ENCODE measurements at places on chromosomes 1 and 21. TPM values are rescaled to one million over a fixed set of nuclear protein-coding genes. Genes with fewer than 3 reads are reported as not detected.

The FAM151A gene
- not detected for total RNA-seq

The S1PR1 gene
- 8.7 TPM for total RNA-seq

The C1orf141 gene
- not detected for total RNA-seq

- DNase-seq: no peak
Measured at GRCh38 chr1:210201681-210202080, 30.9 kb upstream of the SERTAD4 start.

- DNase-seq: no peak
Measured at GRCh38 chr21:17406202-17406601, 106.6 kb upstream of the CXADR start.

DNA sequence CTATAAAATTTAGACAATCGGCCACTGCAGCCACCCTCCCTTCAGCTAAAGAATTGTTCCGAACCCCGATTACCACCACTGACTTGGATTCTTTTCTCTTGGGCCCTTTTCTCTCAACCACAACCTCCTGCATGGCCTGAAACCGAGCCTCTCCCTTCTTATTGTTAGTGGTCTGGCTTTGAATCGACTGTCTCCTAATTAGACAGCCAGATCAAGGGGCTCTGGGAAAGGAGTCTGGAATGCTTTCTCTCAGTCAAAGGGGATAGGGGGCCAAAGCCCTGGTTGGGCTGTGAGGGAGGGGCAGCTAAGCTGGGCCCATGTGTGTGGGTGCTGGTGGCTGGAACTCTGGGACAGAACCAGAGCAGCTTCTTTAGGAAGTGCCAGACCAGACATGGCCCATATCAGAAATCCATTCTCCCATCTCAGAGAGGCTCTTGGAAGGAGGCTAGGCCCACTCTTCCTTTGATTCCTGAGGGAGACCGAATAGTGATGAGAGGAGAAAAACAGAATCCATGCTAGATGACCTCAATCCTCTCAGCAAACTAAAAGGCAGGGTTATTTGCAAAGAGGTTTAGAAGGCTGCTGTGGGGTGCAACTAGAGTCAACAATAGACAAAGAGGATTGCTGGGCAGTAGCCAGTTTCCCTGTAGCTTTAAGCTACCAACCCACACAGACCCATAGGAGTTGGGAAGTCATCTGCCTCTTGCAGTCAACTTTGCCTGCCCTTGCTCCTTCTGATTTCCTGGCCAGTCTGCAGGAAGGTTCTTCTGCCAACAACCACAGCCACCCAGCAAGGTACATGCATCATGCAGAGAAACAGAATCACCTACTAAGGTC, 117.6 kb downstream of the AK5 start:
- peak; percentile 87 for DNase-seq

- DNase-seq: peak; percentile 28
Measured at GRCh38 chr21:31457675-31458074, 113.6 kb upstream of the TIAM1 start.

- DNase-seq: peak; percentile 38
Measured at GRCh38 chr1:41427122-41427913, 57.2 kb downstream of the EDN2 start.

GRCh38 chr1:152777510-152778137, 2.7 kb downstream of the LCE1F start:
- no peak for DNase-seq

GRCh38 chr1:113692824-113693431, 66.4 kb downstream of the PHTF1 start:
- DNase-seq: no peak

GRCh38 chr1:226454349-226454748, 46.5 kb upstream of the PARP1 start:
- DNase-seq: no peak

GRCh38 chr1:115052454-115053083, 22.9 kb downstream of the TSHB start:
- peak; percentile 80 for DNase-seq

GRCh38 chr1:112307930-112308591, 88.0 kb upstream of the CTTNBP2NL start:
- DNase-seq: no peak

DNA sequence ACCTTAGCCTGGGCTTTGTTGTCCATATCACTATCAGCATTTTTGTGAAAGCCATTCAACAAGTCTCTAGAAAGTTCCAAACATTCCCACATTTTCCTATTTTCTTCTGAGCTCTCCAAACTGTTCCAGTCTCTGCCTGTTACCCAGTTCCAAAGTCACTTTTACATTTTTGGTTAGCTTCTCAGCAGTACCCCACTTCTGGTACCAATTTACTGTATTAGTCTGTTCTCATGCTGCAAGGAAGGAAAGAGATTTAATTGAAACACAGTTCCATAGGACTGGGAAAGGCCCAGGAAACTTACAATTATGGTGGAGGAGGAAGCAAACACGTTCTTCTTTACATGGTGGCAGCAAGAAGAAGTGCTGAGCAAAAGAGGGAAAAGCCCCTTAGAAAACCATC, 247.2 kb upstream of the B3GALT2 start:
- no peak for DNase-seq

Measured in neural progenitor cell (in vitro differentiated cells).